CMK (cell line): ENCODE measurements at places on chromosomes 3 and 15.

DNA sequence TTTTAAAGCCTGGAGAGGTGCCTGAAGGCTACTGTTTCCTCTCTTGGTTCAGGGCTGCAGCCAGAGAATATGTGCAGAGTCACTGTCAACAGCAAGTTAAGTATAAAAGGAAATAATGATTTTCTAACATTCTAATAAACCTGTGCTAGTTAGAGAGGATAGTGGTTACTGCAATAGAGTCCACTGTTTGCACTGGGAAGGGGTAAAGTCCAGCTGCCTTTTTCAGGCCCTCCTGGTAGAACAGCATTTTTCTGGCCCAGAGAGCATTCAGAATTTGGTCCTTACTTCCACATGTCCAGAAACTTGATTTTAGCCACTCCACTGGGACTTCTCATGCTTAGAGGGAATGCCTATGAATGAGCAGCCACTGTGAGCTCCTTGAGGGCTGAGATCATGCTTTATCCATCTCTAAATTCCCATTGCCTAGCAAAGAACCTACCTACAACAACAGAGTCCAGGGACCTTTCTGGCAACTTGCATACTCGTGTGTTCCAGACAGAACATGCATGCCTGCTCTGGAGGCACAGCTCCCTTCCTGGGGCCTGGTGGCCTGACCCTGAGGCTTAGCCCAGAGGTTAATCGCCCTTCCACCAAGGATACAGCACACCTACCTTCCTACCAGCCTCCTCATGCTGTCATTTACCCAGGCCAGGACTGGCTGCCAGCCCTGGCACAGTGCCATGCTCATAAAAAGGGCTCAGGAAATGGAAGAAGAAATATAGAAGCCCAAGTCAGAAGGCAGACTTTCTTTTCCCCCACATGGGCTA, 50.3 kb upstream of the ATP13A3 start:
- no peak for DNase-seq

DNA sequence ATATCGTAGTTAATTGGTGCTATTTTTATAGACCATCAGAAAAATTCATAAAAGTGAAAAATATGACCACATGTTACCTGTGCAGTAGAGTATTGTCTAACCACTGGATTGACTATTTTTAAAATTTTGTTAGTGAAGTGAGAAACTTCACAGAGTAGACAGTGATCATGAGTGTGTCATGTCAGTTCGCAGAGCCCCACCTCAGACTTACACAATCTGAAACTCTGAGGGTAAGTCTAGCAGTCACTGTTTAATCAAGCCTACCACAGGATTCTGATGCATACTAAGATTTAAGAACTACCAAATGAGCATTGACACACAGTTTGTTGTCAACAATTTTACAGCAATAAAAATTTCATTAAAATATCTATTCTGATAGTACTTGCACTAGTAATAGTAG, 552.9 kb upstream of the SUCLG2 start:
- DNase-seq, result no peak

DNA sequence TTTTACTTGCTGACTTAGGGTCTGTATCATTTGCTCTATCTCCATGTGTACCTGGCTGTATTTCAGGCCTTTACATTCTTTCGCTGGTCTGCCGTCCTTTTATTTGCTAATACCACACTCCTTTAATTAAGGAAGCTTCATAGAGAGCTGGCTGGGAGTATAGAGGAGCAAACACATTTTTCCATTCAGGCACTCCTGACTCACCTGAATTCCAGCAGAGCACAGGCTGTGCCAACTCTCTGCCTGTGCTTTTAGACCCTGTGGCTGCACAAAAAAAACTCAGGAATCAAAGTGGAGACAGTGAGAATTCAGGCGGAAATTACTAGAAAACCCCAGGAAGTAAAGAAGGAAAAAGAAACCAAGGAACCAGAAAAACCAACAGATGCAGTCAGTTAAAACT, 29.0 kb upstream of the ATP10A start:
- DNase-seq, result no peak

DNA sequence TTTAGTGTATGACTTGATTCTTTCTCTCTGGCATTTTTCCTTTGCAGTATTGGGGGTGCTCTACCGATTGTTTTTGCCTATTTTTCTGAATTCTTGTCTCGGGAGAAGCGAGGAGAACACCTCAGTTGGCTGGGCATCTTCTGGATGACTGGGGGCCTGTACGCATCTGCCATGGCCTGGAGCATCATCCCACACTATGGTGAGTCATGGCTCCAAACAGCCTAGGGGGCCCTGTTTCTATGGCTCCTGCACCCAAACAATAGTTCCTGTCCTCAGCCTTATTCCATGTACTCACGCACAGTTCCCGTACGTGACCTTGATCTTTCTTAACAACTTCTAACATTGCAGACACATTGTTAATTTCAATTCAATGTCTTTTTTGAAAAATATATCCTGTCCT, 152.3 kb downstream of the SV2B start:
- no peak for DNase-seq

- no peak for DNase-seq
Measured at GRCh38 chr15:55247766-55248427, 41.7 kb downstream of the RAB27A start.

DNA sequence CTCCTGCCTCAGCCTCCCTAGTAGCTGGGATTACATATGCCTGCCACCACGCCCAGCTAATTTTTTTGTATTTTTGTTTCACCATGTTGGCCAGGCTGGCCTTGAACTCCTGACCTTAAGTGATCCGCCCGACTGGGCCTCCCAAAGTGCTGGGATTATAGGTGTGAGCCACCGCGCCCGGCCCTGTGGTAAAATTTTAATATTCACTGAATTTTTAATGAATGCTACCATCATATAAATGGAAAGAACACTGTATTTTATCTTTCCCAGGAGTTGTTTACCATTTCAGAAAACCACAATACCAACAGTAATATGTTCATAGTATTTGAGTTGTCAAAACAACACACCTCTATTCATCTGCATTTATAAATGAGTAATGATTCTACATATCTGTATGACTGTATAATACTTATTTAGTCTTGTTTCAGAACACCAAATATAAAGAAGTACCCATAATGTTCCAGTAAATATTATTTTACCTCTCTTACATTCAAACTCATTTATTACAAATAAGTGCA, 16.2 kb upstream of the MAGEF1 start:
- DNase-seq, result no peak

DNA sequence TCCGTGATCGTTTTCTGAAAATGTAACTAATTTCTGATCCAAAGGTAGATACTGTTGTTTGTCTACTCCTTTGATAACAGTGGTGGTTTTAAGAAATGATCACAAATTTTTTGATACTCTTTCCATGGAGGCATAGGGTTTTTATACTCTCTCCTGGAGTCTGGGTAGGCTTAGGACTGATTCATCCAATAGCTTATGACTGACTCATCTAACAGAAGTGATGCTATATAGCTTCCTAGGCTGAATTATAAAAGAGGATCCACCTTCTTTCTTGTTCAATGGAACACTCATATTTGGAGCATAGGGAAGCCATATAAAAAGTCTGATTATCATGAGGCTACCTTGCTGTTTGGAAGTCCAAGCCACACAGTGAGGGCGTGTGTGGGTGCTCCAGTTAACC, 84.3 kb downstream of the CHST2 start:
- DNase-seq, result no peak

DNA sequence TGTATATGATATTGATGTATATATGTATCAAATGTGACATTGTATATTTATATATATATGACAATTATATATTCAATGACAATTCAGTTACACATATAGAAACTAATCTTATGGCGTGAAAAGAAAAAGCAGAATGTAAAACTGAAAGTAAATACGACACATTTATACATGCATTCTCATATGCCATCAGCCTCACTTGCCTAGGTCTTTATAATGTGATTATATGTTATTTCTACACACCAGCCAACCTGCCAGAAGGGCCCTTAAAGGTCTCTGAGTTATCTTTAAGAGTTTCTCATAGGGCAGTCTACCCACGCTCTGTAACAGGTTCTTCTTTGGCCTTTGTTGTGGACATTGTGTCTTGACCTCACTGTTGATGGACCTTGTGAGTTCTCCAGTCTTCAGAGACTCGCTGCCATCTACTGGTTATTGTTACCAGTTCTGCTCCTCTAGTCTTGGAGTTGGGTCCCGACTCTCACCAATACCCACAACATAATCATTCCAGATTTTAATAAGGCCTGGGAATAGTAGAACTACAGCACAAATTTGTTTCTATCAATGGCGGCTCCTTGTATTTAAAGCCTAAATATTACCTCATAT, 371.5 kb upstream of the GOLIM4 start:
- DNase-seq, result no peak

DNA sequence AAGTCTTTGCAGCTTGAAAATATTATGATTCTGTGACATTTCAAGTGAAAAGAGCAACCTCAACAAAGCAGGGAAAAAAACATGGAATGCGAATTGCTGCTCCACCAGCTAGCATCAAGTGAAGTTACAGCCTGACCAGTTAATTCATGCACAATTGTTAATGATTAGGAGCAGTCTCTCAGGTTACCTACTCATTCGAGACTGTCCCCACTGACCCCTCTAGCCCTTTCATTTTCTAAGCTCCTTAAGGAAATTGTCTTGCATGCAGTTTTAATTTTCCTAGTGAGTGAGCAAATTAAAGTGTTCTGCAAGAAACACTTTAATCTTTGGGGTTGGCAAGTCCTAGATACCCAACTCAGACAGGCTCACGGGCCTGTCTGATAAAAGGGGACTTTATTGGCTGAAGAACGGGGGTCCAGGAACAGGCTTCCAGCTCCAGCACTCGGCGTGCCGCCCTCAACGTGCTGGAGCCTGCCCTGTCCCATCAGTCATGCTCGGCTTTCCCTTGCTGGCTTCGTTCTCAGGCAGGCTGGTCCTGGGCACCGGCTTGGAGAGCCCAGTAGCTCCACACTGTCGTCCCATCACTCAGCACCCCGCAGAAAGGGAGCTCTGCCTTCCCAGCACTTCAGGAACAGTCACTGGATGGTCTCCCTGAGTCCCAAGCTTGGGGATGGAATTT, 18.3 kb downstream of the PODXL2 start:
- no peak for DNase-seq

DNA sequence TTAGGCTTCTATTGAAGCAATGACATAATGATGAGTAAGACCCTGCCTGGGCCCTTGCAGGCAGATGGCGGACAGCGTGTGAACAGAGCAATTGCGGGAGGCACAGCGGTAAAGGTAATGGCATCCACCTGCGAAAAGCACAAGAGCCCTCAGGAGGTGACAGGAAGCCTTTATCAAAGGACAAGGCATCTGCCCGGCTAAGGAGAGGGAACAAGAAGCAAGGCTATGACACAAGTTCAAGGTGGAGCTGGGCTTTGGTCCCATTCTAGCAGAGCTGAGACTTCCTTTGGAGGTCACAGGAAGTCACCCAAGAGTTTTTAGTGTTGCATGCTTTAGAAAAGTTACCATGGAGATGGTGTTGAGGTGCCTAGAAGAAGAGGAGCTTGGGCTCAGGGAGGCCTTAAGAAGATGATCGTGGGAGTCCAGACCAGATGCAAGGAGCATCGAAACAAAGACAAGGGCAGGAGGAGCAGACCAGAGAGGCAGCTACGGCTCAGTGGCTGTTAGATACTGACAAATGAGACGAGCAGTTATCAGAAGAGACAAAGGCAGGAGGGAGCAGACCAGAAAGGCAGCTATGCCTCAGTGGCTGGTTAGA, 34.5 kb downstream of the OSBPL10 start:
- DNase-seq, result no peak

DNA sequence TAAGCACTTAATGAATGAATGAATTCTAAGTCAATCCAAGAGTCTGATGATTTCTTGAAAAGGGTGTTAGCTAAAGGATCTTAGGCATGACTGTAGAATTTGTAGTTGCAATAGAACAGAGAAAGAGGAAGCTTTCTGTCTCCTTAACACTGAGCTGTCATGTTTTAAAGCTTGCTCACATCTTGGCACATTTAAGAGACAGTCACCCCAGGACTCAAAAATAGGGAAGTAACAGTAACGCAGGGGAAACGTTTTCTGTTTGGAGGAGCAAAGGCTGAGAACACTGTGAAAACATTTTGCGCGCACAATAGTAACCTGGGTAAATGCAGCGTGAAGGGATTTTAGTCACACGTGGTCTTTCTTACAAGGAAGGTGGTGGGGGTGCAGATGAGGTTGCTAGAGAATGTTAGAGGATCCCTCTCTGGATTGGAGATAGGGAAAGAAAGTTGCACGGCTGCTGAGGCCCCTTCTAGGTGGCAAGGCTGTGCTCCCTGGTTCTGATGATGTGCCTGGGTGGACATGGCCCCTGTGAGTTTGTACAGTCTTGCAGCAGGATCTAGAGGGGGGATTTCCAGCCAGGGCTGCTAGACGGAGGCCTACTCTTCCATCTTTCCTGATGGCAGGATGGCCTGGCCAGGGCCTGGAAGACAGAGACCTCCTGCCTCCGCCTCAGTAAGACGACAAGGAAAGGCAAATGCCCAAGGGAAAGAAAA, 12.0 kb downstream of the STARD5 start:
- DNase-seq, result no peak

DNA sequence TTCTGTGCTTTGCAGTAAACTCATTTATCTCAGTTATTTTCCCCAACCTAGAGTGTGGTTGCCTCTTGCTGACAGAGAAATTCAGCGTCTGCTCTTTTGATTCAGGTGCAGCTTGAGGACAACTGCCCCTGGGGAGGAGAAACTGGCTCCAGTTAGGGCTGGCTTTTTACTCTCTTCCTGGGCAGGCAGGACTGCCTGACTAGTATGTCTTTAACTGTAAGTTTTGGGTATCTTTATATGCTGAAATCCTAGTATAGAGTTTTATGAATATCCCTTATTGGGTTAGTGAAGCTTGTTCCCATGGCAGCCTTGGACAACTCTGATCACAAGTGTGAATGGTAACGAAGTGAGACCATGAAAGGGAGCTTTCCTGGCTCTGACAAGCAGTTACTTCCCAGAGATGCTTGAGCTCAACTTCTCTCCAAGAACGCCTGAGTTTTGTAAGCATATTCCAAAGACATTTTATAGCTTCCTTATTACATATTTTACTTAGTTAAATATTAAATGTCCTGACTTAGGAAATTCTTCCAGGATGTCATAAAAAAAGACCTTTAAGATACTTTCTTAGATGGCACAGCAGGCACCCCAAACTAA, 27.1 kb downstream of the CCNB2 start:
- no peak for DNase-seq

DNA sequence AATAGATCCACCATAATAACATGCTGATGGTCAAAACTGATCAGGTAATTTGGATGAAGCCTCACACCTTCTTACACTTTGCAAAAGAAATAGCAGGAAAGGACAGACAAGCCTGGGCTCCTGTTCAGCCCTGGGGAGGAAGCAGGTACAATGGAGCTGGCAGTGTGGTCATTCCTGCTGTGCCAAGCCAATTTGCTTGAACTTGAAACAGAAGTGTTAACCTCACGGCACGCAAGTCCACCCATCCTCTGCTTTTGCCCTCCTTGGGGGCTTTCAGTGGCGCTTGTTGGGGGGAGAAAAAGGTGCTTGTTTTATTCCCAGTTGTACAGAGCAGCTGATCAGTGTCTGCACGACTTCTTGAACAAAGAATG, 36.8 kb upstream of the RFTN1 start:
- DNase-seq, result no peak

GRCh38 chr3:104411757-104412156, 955.0 kb upstream of the ALCAM start:
- no peak for DNase-seq

GRCh38 chr15:67110958-67111864, 45.8 kb downstream of the SMAD3 start:
- no peak for DNase-seq
